Activated CD4-positive, alpha-beta T cell treated with anti-CD3 and anti-CD28 coated beads for 36 hours (primary cell): ENCODE measurements at places on chromosomes 2 and 18.

- no peak for DNase-seq
Measured at GRCh38 chr2:2575870-2576386, 244.9 kb upstream of the MYT1L start.

- DNase-seq: peak; percentile 86
Measured at GRCh38 chr2:241882091-241882625, 12.6 kb downstream of the RTP5 start.

- DNase-seq: no peak
Measured at GRCh38 chr2:183614799-183615435, 490.7 kb downstream of the NUP35 start.

DNA sequence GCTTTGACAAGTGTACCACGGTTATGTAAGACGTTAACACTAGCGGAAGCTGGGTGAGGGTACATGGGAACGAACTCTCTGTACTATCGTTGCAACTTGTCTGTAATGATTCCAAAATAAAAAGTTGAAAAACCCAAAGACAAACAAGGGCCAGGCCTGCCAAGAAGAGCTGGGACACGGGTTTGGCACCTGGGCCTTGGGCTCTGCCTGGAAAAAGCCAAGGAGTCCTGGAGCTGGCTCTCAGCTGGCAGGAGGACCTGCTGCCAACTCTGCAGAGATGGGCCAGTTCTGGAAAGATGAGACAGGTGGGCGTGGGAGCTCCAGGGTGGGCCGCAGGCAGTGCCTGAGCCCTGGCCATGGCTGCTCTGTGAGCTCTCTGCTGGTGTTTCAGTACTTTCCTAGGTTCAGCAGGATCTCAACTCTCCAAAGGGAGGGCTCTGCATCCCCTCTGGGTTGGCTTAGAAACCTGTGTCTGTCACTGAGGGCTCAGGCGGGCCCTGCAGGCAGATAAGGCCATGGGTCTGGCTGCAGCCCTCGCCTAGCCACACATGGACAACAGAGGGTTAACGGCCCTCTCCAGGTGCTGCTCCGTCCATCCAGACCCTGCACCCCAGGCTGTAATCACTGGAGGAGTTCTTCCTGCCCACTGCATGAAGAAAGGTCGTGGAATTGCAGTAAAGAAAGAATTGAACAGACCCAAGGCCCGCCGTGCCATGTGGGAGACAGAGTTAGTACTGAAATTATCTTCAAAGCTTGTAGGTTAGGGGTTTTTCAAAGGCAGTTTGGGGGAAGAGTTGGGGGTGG lies 89.9 kb downstream of the RHOB start:
- DNase-seq: no peak

DNA sequence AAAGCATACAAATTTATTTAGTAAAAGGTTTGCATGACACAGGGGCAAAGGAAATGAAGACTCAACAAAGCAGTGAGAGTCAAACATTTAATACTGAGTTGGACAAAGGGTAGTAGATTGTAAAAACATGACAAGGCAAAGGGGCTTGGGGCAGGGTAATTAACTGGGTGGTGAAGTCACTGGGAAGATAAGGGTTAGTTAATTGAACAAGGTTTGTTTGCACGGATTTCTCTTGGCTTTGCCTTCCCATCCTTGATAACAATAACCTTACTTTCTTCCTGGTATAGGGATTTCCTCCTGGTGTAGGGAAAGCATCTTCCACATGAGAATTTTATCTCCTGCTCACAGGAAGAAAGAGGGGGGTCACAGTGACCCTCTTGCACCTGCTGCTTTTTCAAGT lies 26.8 kb upstream of the RTTN start:
- no peak for DNase-seq

GRCh38 chr2:182728014-182728413 lies 12.0 kb downstream of the DNAJC10 start:
- no peak for DNase-seq

- peak; percentile 14 for DNase-seq
Measured at GRCh38 chr2:32284321-32284720, 6.6 kb downstream of the YIPF4 start.

GRCh38 chr18:75854808-75855207 lies 427.3 kb upstream of the SMIM21 start:
- no peak for DNase-seq

DNA sequence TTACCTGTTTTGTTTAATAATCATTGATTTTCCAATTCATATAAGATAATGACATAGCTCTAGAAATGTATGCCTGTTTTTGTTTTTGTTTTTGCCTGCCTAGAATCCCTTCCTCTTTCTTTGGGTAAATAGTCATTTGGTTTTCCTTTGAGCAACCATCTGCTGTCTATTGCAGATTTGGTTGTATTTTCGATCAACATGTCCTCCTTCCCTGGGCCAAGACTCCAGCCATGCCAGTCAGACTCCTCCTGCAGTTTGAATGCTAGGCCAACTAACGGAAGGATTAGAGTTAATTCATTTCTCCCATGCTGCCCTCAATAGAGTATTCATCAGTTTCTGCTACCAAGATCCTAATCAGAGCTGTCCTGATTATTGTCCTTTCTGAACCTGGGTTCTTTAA lies 67.1 kb downstream of the MAIP1 start:
- no peak for DNase-seq

GRCh38 chr18:53785811-53786210 lies 438.7 kb downstream of the MBD2 start:
- no peak for DNase-seq

- no peak for DNase-seq
Measured at GRCh38 chr18:39030124-39030655, 1464.6 kb upstream of the CELF4 start.

DNA sequence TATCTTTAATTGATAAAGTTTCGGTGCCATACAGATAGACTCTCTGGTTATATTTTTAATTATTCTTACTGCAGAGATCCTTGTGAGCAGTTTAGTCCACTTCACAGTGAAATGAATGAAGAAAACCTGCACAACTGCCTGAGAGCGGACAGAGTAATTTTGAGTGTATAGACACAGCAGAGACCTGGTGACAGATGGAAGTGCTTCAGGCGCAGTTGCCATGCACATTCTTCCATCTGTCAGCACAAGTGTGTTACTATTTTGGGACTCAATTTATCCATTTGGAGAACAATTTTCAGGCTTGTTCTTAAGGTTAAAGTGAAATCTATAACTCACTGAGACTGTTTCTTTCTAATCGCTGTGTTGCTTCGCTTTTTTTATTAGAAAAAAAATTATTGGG lies 147.8 kb upstream of the SPHKAP start:
- no peak for DNase-seq

DNA sequence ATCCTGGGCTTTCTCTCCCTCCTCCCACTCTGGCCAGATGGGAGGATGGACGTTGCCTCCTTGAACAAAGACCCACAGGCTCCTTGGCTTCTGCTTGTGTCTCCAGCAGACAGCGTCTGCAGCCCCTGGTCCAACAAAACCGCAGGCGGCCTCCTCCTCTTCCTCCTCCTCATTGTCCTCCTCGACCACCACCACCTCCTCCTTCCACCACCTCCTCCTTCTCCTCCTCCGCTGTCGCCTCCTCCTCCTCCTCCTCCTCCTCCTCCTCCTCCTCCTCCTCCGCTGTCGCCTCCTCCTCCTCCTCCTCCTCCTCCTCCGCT lies 45.7 kb upstream of the ALPP start:
- DNase-seq: no peak

DNA sequence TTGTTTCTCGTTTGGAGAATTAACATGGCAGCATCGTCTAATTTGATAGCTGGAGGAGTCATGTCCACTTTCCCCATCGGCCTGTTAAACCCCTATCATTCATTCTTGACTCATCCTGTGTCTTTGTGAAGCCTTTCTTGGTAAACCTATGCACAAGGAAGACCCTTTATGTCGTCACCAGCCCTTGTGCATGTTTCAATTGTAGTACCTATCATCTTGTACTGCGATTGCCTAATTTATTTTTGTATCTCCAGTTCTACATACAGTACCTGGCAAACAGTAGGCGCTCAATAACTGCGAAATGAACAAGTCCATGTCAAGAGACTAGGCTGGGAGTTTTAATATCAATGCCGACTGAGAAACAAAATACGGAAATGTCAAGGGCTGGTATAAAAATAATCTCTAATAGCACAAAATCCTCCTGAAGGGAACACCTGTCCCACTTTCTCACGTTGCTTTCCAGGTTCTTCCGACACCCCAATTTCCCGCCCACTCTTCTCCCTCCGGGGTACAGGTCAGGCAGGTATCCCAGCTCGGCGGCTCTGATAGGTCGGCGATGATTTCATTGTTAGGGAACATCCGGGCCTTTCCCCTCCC lies 1.3 kb upstream of the PPM1B start:
- no peak for DNase-seq

- DNase-seq: peak; percentile 66
Measured at GRCh38 chr2:207531032-207531952, 1.5 kb downstream of the CREB1 start.

DNA sequence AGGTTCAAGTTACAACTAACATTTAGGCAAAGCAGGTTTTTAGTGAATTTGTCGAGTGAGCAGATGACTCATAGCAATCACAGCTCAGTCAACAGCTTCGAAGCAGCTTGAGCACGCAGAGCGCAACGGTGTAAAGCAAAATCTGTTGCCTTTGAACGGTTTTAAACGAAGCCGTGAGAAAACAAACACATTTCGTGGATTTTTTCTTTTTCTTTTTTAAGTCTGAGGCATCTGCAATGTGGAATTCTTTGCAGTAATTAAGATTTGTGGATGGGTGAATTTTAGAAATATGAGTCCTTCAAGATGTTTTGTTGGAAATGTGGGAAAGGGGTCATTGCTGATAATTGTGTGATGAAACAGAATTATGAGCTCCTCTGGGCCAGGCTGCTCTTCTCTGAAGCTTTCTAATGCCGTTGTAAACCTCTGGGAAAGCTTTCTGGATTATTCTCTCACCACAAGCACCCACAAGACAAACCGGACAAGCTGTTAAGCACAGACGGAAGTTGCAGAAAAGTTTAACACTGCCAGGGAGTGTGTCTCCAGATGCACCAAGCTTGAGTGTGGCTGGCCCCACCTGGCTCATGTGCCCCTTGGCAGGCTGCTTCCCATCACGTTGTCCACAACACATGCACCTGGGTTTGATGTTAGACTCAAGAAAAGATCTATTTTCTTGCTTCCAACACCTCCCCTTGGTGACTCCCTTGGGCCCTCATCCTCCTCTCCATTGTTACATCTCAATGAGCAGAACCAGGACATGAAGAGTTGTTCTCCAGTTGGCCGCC lies 224.7 kb downstream of the ACKR3 start:
- DNase-seq: no peak

GRCh38 chr2:149885468-149885867 lies 297.9 kb upstream of the MMADHC start:
- DNase-seq: no peak

DNA sequence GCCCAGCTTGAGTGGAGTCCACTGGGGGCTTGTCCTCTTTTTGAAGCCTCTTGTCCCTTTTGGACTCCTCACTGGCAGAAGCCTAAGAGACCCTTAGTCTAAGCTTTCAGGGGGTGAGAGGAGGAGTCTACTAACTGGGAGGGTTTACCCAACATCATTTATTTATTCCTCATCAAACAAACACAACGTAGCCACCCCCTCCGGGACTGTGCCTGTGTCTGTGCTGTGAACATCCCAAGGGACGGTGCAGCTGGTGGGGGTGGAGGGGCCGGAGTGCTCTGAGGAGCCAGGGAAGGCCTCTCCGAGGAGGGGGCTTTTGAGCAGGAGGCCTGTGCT lies 42.7 kb upstream of the TAF1B start:
- DNase-seq: no peak

GRCh38 chr2:158357699-158358098 lies 98.9 kb downstream of the CCDC148 start:
- no peak for DNase-seq

DNA sequence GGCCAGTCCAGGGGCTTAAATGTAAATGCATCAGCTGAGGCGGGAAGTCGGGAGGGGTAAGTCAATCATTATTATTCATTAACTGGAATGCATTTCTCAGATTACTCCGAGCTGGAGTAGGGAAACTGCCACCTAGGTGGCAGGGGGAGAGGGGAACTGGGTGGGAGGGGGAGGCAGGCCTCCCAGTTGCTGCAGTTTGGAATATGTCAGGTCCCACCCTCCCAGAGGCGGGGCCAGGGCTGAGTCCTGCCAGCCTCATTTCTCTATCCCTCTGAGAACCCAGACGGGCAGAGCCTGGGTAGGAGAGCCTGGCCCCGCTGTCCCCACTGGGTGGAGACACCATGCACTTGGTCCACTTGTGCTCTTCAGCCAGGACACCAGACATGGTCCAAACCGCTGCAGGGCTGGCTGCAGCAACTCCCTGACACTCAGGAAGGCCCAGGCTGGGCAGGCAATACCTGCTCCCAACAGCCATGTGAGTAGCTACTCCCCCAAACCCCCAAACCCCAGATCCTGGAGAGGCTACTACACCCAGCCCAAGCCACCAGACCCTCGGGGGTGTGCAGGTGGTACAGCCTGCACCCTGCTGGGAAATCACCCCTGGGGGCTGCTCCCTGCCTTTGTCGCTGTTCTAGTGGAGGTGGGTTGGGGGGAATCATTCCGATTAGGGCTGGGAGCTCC lies at the start of gene GPBAR1:
Gene GPBAR1 (plus strand): TSS at position 274 of the 681 bp plus-strand sequence. CDS start 1,710 bp downstream, outside the sequence.
- no peak for DNase-seq

- no peak for DNase-seq
Measured at GRCh38 chr18:75122334-75122958, 86.5 kb downstream of the PTGR3 start.

DNA sequence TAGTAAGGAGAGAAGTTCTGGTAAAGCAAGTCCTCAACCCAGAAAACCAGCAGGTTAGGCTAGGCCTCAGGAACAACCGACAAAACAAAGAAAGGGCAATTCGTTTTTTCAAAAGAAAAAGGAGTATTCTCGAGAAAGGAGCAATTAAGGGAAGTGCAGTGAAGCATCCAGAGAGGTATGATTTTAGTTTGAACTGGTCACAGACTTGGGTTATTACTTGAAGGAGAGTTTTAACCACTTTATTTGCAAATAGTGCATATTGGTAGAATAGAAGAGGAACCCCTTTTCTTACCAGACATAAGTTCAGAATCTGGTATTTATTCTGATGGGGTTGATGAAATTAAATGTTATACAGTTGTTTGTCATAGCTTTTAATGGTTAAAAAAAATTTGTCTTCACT lies 110.0 kb upstream of the GCFC2 start:
- no peak for DNase-seq

GRCh38 chr2:207491956-207492355 lies 37.8 kb upstream of the CREB1 start:
- DNase-seq: no peak

DNA sequence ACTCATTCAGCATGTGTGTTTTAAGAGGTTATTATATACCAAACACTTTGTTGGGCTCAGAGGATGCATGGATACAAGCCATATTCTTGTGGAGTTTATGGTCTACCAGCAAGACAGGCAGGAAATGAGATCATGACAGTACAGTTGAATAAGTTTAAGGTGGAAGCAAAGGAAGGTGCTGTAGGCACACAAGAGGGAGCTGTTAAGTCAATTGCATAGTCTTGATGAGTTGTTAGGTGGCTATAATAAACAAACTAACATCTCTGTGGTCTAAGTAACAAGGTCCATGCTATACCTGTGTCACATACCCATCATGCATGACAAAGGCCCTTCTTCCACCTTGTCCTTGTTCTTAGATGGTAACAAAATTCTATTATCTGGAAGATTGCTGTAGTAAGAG lies 538.3 kb downstream of the CNTNAP5 start:
- no peak for DNase-seq
